GM03348 (cell line): ENCODE measurements at places on chromosomes 2 and 18.

DNA sequence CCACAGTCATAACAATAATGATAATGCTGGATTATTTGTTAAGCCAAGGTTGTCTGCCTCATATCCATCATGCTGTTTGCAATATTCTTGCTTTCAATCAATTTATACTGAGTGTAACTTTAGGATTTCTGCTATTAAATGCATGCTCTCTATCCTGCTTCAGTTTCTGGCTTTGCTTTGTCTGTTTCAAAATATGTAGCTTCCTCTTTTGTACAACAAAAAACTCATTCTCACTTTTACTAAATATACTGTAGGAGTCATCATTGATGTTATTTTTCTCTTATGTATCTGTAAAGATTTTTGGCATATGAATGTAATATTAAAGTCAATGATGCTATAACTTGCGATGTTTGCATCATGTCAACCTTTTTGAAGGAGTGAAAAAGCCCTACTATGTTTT, 149.3 kb downstream of the GPD2 start:
- no peak for DNase-seq

- DNase-seq: no peak
Observed at GRCh38 chr2:217028128-217028527, 168.3 kb upstream of the TNP1 start.

DNA sequence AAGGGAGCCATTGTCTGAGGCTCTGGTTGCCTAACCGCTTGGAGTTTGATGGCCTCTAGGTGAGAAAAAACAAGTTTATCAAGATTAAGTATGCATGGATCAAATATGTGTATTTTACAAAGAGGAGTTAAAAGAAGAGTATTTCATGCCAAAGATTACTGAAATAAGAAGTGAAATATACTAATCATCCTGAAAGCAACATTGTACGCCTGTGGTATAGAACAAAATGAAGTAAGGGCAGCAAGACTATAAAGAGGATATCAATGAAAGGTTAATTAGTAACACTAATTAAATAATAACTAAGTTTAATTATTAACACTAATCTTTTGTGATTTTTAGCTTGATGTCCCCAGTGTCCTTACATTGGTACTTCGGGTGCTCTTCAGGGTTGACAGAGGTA, 276.7 kb downstream of the CALCRL start:
- DNase-seq: no peak

GRCh38 chr18:21571772-21572171, 28.7 kb downstream of the ESCO1 start:
- peak; percentile 11 for DNase-seq

- DNase-seq: no peak
Observed at GRCh38 chr2:5315512-5315911, 376.7 kb upstream of the SOX11 start.

- no peak for DNase-seq
Observed at GRCh38 chr2:30670453-30670852, 136.8 kb downstream of the CAPN13 start.

DNA sequence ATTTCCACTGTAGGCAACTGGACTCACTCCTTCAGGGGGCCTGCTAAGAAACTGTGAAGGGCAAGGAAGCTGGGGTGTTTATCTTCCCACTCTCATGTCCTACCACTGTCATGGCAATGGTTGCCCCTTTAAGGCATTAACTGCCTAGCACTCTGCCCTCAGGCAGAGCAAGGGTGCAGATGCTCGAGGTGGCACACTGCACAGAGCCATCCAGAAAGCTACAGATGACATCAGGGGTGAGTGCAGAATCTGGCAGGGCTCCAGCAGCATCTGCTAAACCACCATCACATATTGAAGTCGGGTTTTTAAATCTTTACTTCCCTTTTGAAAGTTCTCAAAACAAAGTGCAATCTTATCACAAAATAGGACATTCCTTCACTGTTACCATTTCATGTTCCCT, 75.4 kb downstream of the RAPGEF4 start:
- DNase-seq: no peak

GRCh38 chr18:45171679-45172191, 443.5 kb upstream of the SLC14A2 start:
- DNase-seq: peak; percentile 27

- DNase-seq: peak; percentile 75
Observed at GRCh38 chr2:23404426-23404825, 19.4 kb downstream of the KLHL29 start.

DNA sequence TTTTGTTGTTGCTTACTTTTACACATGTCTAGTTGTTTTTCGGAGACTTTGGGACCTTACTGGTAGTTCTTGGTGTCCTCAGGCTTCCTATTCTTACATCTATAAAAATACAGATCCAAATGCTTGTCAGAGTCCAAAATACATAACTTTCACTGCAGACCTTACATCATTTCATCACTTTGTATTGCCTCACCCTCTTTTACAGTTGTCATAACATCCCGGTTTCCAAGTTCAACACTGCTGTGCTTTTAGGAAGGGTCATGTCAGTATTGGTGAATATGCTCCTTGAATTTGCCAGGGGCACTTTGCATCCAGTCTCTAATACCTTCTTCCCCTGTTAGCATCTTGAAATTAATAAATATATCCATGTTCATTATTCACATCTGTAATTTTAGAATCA, 518.2 kb upstream of the RAB12 start:
- no peak for DNase-seq

- DNase-seq: peak; percentile 34
Observed at GRCh38 chr18:61992285-61992684, 99.5 kb upstream of the RNF152 start.

- peak; percentile 33 for DNase-seq
Observed at GRCh38 chr2:190173392-190173791, 110.9 kb upstream of the MSTN start.

GRCh38 chr2:16043627-16044026, 103.3 kb downstream of the MYCN start:
- DNase-seq: no peak

- no peak for DNase-seq
Observed at GRCh38 chr18:2882201-2882600, 35.4 kb downstream of the EMILIN2 start.

DNA sequence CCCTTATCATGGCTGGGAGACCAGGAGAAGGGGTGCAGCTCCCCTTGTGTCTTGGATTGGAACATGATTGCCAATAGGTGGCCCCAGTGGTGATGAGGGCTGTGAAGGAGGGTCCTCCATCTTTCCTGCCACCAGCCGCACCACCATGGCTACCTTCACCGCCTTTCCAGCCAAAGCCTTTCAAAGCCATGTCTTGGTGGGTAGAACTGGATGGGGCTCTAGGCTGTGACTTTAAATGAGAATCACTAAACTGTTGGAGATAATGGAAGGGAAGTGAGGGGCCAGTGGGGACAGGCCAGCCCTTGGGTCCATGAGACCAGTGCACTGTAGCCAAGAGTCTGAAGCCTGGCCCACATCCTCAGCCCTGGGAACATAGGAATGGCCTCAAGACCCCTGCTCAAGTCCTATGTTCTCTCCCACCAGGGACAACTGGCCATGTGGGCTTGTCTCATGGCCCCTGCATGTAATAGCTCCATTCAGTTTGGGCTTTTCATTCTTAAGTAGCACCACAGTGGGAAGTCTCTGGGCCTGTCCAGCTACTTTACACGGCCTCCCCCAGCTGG, 345.7 kb downstream of the DYSF start:
- DNase-seq: no peak

- DNase-seq: no peak
Observed at GRCh38 chr18:23885750-23886149, 128.8 kb upstream of the TTC39C start.

DNA sequence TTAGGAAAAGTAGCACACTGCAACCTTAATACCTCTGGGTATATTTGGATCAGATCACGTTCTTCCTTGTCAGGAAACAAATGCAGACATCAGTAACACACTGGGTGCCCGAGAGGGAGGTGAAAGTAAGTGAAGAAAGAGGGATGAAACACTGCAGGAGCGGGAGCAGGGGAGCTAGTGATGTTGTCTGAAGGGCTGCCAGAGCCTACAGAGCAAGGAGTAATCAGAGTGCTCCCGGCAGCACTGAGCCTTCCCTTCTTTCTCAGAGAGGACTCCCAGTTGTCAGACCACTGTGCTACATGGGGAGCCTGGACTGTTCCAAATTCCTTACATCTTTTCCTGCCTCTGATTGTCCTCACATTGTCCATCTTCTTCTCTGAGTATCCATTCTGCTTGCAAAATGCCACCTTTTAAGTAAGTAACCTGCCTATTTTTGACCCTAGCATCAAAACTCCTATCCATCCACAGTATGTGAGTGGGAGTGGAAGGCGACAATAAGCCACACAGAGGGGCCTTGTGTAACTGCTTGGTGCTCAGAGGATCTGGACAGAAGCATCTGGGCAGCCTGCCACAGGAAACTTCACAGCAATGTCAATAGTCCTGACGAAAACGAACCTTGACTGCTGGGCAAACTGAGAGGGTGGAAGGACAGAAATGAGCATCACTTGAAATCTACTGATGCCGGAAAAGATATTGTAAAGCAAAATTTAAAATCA, 10.8 kb upstream of the NAB1 start:
- no peak for DNase-seq

DNA sequence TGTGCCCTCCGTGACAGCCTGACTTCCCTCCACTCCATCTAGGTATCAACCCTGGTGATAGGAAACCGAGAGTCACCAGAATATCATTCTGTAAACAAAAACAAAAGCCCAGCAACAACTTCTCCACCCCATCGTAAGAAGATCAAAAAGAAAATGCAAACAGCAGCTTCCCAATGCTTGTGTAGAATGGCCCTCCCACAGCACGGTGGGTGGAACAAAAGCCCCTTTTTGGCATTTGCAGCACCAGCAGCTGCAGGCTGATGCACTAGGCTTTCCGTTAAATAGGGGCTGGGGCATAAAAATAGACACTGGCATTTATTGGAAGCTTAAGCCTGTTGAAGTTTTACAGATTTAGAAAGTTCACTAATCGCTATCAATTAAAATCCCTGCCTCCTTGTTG, 513.0 kb downstream of the GALR1 start:
- DNase-seq: no peak

DNA sequence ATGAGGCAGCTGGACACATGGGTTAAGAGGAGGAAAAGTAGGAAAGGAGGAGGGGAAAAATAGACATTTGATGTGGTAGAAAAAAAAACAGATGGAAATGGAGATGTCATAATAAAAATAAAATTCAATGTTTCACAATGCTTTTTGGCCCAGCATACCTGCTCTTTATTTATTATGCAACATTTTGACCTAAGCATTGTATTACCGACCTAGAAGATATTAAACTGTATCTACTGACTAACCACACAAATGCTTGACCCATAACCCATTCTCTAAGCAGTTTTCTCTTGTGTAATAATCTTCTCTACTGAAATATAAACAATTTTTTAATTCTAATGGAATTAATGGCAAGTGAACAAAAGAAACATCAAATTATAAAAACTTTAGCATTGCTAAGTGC, 362.3 kb downstream of the FBXO15 start:
- peak; percentile 29 for DNase-seq
